Testis (tissue), 5 donors: ENCODE measurements at places on chromosomes 16 and 17. TPM values are rescaled to one million over a fixed set of nuclear protein-coding genes. Genes with fewer than 3 reads are reported as not detected.

DNA sequence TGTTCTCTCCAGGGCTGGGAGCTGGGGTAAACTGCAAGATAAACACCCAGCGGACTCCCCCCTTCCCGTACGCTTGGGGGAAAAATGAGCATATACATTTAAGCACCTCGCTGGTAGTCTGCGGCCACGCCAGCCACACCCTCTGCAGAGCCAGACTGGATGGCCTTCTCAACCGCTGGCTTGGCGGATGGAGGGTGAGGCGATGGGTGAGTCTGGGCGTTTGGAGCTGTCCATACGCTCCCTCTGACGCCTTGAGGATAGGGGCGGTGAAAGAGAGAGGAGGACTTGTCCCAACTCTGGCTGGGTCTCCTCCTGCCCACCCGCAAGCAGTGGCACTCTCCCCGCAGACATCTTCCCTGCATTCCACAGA, 1.0 kb downstream of the ITGA3 start:
- DNase-seq, result peak; percentile 26

The LCAT gene
- 25.3 TPM for total RNA-seq

GRCh38 chr17:17701658-17702057, 20.4 kb downstream of the RAI1 start:
- no peak for DNase-seq

DNA sequence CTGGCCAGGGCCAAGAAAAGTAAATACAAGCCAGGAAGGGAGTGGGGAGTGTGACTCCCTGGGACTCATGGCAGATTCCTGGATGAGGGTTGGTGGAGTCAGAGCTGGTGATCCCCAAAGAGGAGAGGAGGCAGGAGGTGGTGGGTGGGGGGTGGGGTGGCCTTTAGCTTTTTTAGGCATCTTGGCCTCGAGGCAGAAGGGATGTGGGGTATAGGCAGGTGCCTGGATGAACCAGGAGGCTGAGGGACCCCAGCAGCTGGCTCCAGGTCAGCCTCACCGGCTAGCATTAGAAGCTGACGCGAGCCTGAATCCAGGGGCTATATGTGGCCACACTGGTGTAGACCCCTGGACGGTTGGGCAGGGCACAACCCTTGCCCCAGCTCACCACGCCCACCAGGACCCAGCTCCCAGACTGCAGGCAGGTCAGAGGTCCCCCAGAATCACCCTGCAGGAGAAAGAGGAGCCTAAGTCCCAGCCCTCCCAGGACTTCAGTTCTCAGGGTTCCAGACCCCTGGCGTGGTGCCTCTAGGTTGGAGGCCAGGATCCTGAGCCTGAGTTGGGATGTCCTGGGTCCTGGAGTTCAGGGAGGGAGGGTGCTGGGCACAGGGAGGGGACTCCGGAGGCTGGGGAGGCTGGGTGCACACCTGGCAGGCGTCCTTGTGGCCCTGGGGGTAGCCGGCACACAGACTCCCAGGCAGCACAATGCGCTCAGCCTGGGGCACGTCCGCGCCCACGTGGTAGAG, 2.8 kb downstream of the PRSS33 start:
- DNase-seq, result no peak

The CBX8 gene
- 22.4 TPM for total RNA-seq

The LHX1 gene
- total RNA-seq, result 0.06 TPM

DNA sequence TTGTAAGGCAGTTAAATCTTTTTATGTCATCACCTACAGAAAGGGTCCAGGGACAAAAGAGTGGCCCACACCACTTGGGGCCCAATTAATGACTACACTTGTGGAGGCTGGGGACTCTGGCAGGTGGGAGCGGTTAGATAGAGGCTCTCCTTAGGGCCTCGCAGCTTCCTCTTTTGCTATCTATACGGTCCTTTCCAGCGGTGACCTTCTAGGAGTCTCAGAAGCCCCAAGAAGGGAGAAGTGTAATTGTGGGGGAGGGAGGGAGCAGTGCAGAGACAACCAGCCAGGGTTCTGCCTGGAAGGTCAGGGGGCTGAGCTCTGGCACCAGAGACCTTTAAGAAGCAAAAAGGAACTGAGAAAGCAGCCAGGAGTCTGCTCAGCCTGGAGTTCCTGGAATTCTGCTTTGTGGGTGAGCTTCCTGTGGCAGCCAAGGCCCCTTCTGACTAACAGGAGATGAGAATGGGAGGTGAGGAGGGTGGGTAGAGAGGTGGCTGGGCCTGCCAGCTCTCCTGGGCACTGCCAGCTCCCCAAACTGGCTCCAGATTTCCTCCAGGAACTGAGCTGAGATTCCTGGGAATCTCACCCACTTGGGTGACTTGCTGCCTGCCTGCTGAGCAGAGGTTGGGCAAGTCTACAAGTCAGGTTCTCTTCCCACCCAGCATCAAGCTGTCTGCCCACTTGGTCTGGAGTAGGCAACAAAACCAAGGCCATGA, 16.3 kb upstream of the MAP3K14 start:
- DNase-seq, result no peak

GRCh38 chr16:6891496-6891895, 441.1 kb upstream of the RBFOX1 start:
- DNase-seq, result no peak

The CHD9NB gene
- not detected for total RNA-seq

- no peak for DNase-seq
These were observed 697 bp downstream of the NOL11 start for GRCh38 chr17:67718325-67718941.
